ENCODE measurements at places on chromosomes 11 and 22.
A peak's percentile ranks its signal among the peaks of the same experiment; 100 is the strongest.

- DNase-seq = no peak
These were observed 34.7 kb upstream of the CLNS1A start for GRCh38 chr11:77672264-77672663.

DNA sequence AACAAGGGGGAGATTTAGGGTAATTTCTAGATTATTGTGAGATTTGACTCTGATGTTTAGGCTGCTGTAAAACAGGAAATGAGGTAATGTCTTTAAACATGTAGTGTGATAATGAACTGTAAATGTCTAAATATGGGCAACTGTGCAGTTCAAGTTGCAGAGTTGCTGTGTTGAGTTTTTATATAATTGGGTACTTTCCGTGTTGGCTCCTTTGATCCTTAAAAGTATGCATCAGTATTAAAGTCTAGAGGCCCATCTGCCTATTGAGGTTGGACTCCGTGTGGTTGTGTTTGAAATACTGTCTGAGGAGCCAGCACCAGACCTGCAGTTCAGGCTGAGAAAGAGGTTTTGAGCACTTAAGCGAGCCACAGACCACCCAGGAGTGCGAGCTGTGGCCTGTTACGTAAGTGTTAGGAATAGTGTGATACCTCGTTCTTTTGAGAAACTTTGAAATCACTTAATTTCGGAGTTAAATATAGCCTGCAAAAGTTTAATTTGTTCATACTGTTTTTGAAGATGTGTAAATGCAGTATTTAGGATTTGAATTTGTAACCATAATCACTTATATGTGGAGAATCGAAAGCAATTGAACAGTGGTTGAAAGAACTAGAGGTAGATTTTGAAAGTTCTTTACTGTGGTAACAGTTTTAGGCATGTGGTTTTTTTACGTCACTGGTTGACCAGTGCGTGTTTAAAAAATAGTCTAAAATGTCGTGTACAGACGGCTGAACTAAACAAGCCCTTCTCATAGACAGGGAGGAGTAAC, 9.0 kb downstream of the FAM118A start:
- DNase-seq = no peak

- peak; percentile 80 for DNase-seq
These were observed 21.1 kb upstream of the UPK3A start for GRCh38 chr22:45263463-45264269.

- DNase-seq = no peak
These were observed 206.5 kb upstream of the PDGFD start for GRCh38 chr11:104370478-104370877.

- DNase-seq = no peak
These were observed 29.2 kb downstream of the GGTLC2 start for GRCh38 chr22:22673628-22674027.

DNA sequence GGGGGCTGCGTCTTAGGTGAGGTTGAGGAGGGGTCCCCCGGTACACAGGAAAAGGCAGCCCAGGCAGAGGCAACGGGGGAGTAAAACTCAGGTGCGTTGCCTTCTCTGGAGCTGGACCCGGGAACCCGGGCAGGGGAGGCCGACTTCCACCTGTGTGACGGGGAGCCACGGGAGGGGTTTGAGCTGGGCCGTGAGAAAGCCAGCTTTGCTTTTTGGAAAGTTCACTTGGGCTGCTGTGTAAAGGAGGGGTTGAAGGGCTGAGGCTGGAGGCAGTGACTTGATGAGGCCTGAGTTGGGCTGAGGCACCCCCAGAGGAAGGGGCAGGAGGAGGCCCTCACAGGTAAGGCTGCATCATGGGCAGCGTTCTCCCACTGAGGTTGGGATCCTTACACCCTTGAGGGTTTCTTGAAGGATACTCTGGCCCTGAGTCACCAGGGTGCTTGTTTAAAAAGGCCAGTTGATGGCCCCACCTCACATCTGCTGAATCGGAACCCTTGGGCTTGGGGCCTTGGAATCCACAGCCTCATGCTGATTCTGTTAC, 47.2 kb downstream of the CHRDL2 start:
- no peak for DNase-seq

DNA sequence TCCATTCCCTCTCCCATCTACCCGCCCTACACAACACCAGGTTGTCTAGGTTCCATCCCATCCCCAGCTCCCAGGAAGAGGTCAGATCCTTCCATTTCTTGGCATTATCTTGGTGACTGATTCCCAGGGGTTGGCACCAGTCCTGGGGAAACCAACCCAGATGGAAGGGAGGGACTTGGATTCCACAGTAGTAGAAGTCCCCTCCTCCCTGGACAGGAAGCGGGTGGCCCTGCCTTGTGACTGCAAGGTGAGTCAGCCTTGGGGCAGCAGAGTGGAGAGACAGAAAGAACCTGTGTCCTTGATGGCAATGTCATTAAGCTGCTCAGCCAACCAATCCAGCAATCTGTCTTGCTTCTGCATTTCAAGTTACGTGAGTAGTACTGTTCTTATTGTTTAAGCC, 26.5 kb downstream of the SYT13 start:
- peak; percentile 71 for DNase-seq

DNA sequence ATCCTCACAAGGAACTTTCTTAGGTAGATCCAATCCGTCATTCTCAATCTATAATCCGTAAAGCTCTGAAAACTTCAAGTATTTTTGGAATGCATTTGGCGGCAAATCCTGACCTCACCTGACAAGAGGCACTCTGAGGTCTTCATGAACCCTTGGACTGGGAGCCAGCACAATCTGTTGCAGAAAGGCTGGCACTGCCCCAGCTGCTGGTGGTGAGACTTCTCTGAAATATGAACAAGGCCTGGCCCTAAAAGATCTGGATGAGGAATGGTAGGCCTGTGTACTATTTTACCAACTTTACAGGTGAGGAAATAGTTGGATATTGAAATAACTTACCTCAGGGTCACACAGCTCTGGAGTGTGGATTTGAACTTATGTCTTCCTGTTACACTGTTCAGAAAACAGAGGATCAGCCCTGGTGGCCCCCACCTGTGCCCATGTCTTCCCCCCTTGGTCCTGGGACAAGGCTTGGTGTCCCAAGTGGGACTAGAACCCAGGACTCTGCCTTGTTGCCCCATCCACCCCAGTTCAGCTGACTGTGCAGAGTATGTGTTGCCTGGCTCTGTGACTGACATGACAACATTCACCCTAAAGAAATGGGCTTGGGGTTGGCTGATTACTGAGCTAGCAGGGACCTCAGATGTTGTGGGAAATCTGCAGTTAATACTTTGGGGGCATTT, 471.4 kb downstream of the MN1 start:
- DNase-seq = no peak

All from ureter (tissue), 1 donor.